CD8-positive, alpha-beta memory T cell (primary cell): ENCODE measurements at places on chromosomes 3 and 15. TPM values are rescaled to one million over a fixed set of nuclear protein-coding genes. Genes with fewer than 3 reads are reported as not detected.

DNA sequence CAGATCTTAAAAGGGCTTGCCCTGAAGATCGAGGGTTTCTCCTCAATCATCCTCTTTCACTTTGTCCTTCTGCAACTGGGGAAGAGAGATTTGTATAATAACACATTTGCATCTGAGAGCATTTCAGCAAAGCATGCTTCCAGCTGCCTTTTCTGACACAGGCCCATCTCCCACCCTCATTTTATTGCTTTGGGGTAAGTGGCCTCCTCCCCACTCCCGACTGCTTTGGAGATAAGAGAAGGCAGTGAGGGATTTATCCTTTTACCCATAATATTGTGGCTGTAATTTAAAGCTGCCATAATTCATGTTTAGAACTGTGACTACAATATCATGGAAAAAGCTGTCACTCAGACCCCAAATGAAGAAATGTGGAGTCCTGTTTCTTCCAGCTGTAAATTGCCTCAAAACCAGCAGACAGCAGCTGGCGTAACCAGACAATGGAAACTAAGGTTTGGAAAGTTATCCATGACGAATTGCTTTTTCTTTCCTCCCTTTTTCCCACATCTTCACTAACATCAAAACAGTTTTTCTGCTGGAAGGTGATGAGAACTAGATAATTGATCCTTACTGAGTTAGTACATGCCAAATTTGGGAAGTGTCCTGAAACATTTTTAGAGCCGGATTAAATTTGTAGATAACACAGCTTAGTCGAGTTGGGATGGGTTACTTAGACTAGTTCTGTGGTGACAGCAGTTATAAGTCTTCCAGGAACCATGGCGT lies 104.2 kb upstream of the PFN2 start:
- DNase-seq, result no peak

GRCh38 chr3:44179246-44179645 lies 62.4 kb upstream of the TOPAZ1 start:
- DNase-seq, result no peak

GRCh38 chr3:149494759-149495580 lies 20.5 kb downstream of the TM4SF4 start:
- DNase-seq, result no peak

SH3GL3 gene
- not detected for polyA plus RNA-seq

CACNA1D gene
- polyA plus RNA-seq, result 0.02 TPM

- DNase-seq, result peak; percentile 44
These were observed at the start of gene SHISA5 for GRCh38 chr3:48504051-48504946. Gene SHISA5, minus strand, starts transcription at chr3:48504174. Its CDS starts 80 bp downstream, at chr3:48504094.

C2CD4B gene
- polyA plus RNA-seq, result not detected

DNA sequence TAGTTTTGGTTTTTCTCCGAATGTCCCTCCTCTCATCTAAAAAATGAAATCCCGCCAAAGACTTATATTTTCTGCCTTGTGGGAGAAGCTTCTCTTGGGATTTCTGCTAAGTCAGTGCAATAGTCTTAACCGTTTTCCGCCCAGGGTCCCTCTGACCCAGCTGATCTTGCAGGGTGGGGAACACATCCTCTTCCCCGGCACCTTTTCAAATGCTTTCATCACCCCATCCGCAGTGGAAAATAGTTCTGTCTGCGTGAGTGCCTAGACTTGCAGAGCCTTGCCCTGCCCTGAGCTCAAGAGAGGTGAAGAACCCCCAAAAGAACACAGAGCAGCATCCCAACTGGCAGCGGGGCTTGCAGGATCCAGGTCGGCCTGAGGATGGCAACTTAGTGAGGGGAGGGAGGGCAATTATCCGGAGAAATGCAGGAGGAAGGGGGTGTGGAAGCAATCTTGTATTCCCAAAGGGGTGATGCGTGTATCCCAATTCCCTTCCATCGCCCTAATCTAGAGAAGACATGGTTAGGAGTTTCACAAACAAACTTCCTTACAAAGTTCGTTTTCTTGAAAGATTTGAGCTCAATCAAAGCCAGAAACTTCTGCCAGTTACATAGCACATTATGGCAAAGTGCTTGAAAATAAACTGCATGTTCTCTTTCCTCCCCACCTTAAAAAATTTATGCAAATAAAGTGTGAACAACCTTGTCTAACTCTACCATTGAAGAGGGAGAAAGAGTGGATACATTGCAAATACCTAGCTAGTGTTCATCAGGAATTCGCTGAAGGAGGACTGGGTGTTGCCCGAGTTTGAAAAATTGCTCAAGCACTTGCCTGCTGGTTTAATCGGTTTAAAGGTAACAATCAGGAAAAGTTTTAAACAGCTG lies 79.9 kb downstream of the NR2F2 start:
- no peak for DNase-seq

SNTN gene
- polyA plus RNA-seq, result not detected

DNA sequence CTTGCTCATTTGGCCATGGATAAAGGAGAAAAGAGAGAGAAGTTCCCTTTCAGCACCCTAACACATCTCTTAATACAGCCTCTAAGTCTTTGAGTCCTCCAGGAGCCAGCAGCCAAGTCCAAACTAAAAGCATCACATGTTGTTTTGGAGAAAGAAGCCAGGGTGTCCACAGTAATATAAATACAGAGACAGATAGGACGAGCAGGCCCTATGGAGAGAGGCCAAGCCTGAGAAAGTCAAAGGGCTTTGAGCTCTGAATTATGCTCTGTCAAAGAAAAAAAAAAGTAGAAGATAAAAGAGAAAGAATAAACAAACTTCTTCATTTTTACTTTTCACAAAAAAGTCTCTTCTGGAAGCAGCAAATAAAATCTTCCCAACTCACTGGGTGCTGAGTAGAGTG lies 92.4 kb upstream of the THBS1 start:
- DNase-seq, result no peak

KBTBD8 gene
- 3.6 TPM for polyA plus RNA-seq

GRCh38 chr3:137766876-137767537 lies 2.9 kb downstream of the SOX14 start:
- DNase-seq, result no peak

GRCh38 chr3:128426128-128426921 lies 40.4 kb downstream of the DNAJB8 start:
- peak; percentile 45 for DNase-seq

DNA sequence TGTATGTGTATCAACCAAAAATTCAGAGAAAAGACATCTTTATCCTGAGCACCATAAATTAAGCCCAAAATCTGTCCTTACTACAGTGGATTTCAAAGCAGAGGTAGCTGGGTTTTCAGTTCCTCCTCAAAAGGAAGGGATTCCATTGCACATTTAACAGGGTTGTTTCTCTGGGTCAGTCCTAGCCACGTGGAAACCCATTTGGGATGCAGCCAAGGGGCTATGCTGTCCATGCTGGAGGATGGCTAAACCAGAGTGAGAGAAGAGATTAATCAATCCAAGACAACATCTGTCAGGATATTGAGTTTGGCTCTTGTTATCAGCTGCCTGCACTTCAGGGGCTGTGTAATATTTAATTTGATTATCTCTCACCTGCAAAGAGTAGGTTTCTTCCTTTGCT lies 28.1 kb downstream of the LSAMP start:
- no peak for DNase-seq

DNA sequence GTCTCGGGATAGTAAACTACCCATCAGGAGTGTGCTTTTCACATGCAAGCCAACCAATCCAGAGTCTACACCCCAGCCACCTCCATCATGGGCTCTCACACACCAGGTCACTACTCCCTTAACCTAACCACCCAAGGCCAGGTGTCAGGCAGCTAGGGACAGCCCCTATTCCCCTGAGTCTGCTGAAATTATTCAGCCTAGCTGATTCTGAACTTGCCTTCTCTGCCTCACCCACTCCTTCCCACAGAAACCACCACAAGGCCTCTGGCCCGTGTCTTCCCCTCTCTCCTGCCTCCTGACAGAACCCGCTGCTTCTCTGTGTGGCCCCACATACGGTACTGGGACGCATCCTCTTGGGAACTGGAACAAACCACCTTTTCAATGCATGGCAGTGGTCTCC lies 82.1 kb downstream of the PCSK6 start:
- no peak for DNase-seq

COL8A1 gene
- not detected for polyA plus RNA-seq

DNA sequence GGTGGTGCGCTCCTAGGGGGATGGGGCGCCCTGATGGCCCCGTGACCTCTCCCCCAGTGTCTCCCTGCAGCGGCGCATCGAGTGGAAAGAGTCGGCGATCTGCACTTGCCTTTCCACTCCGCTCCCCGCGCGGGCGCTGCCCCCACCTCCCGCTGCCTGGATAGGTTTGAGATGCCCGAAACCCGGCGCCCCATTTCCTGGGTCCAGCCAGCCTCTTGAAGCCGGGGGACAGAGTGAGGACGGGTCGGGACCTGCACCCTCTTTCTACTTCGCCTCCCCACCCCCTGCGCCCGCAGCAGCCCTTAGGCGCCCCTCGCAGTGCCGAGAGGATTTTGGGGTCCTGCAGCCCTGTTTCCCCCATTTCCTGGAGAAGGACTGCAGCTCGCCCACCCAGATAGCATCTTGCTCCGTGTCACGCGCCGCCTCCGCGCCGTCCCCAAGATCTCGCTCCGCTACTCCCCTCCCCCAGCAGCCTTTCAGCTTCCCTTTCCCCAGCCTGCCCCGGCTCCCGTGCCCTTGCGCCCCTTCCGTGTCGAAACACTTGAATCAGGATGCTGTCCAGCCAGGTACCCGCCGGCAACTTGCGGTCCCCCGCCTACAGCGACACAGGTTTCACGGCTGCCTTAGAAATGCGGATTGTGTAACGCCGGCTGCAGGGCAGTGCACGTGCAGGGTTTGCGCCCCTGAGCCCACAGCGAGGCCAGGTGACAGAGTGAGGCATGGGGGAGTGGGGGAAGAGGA lies 519 bp downstream of the ABHD6 start:
- no peak for DNase-seq

GRCh38 chr15:101540480-101541239 lies 51.2 kb upstream of the PCSK6 start:
- DNase-seq, result no peak

DNA sequence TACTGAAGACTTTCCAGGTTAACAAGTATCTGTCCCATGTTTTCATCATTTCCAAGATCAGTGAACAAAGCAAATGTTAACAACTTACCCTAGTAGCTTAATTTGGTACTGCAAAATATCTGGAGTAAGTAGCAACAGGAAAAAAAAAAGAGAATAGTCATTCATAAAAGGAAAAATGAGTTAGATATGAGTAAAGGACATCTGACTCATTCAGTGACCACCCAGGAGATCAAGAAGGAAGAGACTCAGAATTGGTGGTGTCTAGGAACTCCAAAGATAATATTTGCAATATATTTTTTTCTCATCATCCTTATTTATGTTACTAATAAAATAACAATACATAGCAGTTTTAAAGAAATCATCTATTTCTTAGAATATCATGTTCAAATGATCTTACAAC lies 253.8 kb upstream of the COL8A1 start:
- no peak for DNase-seq

DNA sequence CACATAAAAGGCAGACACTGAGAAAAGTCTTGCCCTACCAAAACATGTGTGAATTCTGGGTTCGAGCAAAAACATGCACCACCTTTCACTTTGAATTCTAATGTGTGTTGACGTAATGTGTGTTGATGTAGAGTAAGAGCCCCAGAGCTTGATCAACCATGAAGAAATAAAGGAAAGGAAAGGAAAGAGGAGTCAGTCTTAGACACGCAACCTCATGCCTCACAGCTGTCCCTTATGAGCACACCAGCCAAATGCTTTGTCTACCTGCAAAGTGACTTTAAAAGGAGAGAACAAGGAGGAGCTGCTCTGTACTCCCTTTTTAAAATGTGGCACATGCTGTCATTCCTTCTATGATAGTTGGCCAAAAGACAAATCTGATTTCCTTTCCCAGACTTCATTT lies 80.8 kb downstream of the RFTN1 start:
- no peak for DNase-seq

DNA sequence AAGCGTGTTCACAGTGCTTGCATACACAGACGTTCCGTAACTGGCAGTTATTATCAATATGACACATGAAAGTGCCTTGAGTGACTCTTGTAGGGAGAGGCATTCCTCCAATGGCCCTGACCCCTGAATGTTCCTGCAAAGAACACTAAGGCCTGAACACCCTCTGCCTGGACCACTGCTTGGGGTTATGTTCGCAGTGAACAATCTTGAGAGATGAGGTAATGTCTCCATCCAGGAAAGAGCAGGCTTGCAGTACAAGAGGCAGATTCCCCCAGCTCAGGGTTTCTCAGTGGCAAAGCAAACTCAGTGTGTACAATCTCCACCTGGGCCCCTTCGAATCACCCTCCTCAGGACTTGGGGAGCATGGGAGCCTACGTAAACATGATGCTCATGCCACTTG lies 324.6 kb downstream of the MAGI1 start:
- DNase-seq, result no peak

DNA sequence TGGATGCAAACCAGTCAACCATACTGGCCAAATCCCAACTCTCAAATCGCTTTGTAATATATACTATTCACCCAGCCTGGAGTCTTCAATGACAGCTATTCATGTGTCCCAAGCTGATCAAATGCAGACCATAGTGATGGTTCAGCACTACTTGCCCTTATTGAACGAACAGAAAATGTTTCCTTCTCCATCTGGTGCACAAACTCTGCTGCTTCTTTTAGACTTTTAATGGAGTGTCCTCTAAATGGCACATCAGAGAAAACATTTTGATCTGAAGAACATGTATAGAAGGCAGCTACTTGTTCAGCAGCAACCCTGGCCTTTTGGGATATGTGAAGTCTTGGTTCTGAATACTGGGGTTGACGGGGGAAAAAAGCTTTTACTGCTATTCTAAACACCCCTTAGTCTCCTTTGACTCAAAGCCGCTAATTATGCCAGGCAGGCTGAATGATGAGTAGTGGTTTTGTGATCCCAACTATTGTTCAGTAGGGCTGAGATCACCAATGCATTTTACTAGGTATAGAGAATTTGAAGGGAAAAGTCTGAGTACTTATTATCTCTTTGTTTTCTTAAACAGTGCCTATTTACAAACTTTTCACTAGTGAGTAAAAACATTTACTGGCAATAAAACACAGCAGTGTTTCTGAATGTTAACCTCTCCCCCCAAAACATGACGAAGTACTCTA lies 781.2 kb downstream of the ROBO1 start:
- no peak for DNase-seq

GRCh38 chr15:44261007-44261706 lies 27.4 kb upstream of the GOLM2 start:
- no peak for DNase-seq

GRCh38 chr3:45580112-45580765 lies 14.3 kb upstream of the LIMD1 start:
- no peak for DNase-seq

DNA sequence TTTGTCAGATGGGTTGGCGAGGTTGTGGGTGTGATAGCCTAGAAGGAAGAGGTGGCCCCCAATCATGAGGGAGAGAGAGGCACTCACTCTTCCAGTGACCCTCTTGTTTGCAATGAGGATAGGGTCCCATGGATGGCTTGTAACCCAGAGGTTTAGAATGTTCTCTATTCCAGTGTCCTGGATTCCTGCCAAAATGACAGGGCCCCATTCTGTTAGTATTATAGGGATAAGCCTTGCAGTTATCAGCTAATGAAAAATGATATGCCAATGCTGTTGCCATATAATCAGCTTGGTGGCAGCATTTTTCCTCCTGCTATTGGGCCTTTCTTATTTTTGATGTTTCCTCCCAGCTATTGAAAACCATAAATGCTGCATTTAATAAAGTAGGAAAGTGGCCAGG lies 23.3 kb upstream of the SENP7 start:
- DNase-seq, result no peak

- no peak for DNase-seq
These were observed 238.8 kb upstream of the WNT5A start for GRCh38 chr3:55725681-55726500.
